Activated naive CD4-positive, alpha-beta T cell (primary cell): ENCODE measurements at places on chromosomes 5 and 9.

DNA sequence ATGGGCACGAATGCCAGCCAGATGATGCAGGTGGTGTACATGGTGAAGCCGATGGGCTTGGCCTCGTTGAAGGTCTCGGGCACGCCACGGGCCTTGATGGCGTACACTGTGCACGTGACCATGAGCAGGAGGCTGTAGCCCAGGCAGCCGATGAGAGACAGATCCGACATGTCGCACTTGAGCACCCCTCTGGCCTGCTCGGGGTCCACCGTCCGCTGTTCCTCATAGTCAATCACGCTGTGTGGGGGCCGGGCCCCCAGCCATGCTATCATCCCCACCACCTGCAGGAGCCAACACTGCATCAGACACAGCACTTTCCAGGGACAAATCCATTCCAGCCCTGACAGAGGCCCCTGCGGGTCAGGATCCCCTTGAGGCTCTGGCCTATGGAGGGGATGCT lies 12.2 kb downstream of the GRM6 start:
- no peak for DNase-seq

DNA sequence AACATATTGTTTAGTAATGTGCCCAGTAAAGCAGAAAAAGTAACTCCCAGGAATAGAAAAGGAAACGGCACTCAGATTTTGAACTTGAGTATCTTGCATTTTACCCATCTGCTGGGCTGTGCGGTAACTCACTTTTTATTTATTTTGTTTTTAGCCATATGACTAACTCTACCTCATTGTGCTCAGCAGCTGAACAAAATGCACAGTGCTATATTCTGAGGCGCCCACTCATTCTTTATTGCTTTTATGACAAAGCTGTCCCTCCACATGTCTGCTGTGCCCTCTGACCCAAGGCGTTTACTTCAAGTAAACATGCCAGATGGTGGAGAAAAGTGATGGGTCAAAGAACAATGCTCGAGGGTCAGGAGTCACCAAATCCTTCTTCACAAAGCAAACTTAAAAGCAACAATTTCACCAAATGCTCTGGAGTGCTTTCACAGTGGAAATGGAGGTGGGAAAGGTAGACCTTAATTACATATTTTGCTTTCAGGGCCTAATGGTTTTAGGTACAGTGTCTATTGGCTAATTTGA lies 215.2 kb upstream of the ELAVL2 start:
- no peak for DNase-seq

DNA sequence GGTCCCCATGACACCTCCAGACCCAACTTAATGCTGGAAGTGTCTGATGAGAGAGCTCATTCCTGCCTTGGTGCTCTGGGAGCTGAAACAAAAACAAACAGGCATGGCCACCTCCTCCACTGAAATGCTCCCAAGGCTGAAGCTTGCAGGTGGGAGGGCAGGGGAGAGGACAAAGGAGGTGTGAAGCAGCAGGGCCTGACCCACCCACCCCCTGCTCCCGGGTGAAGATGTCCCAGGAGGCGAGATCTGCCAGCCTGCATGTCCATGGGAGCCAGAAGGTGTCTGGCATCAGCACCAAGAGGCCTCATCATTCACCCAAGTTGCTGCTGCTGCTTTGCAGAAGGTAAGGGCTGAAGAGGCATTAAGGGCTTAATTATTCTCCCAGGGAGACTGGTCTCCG lies 4.2 kb upstream of the CCIN start:
- no peak for DNase-seq

GRCh38 chr5:104018299-104018698 lies 455.7 kb upstream of the NUDT12 start:
- DNase-seq, result no peak

DNA sequence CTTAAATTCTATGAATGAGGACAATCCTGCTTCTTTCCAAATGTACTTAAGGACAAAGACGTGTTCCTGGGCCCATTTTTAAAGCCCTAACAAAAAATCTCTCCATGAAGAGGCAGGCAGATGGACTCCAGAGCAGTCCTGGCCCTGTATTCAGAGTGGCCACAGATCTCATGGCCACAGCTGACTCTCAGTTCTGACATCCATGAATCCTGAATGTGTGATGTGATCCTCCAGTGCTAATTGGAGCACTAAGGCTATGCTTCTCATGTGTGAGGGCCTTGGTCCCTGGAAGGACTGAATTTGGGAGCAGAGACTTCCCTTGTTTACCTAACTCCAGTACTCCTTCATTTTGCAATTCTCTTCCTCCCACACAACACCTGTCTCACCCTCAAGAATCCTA lies 373.0 kb downstream of the AGTPBP1 start:
- no peak for DNase-seq

DNA sequence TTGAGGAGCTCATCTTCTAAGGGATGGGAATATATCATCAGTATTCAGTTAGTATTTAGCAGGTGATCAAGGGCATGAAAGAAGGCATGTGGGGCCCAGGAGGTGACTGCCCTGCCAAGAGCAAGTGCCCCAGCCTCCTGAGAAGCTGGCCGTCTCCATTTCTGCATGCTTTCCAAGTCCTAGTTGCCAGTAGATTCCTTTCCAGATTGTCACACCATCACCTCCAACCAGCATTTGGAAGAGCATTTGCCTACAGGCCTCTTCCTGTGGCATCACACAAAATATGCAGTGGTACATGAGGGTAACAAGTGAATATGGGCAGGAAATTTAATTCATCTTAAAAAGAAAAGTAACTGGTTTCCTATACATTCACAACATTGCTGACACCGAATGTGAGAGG lies 7.5 kb downstream of the TNFAIP8 start:
- DNase-seq, result no peak

DNA sequence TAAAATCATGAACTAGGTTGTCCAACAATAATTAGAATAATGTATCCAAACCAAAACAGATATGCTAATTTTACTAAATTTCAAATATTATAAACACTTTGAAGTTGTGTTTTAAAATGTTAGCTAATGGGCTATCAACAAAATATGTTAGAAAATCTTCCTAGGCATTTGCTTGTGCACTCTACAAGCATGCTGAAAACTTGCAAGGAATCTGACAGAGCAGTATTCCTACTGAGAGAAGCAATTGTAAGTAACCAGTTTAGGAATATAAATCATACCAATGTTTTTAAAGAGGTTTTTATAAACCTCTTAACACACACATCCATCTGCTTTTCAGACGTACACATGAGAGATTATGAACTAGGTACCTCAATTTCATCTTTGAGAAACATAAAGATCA lies 228.4 kb upstream of the TBCA start:
- no peak for DNase-seq

GRCh38 chr5:64295101-64295500 lies 129.5 kb downstream of the RNF180 start:
- no peak for DNase-seq

- DNase-seq, result no peak
These were observed 22.5 kb upstream of the JAKMIP2 start for GRCh38 chr5:147805030-147805454.

DNA sequence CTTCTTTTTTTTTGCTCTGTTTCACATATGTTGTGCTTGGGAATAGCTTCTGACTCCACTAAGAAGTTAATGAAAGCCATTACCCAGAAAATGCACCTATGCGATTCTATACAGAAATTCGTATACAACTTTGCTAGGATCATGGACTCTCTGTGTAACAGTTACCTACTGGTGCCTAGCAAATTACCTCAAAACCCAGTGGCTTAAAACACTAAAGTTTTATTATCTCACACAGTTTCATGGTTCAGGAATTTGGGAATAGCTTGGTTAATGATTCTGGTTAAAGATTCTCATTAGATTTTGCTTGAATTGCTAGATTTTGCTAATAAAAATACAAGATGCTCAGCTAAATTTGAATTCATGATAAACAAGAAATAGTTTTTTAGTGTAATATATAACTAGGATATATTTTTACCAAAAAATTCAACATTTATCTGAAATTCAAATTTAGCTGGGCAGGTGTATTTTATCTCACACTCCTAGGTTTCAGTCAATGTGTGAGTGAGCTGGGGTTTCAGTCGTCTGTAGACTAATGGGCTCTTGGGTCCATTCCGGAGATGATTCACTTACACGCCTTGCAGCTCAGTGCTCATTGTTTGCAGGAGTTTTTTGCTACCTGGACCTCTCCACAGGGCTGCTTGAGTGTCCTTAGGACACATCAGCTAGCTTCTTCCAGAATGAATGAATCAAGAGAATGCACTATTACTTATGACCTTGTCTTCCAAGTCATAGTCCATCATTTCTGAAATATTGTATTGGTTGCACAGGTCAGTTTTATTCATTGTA lies 75.1 kb downstream of the MROH2B start:
- DNase-seq, result no peak

DNA sequence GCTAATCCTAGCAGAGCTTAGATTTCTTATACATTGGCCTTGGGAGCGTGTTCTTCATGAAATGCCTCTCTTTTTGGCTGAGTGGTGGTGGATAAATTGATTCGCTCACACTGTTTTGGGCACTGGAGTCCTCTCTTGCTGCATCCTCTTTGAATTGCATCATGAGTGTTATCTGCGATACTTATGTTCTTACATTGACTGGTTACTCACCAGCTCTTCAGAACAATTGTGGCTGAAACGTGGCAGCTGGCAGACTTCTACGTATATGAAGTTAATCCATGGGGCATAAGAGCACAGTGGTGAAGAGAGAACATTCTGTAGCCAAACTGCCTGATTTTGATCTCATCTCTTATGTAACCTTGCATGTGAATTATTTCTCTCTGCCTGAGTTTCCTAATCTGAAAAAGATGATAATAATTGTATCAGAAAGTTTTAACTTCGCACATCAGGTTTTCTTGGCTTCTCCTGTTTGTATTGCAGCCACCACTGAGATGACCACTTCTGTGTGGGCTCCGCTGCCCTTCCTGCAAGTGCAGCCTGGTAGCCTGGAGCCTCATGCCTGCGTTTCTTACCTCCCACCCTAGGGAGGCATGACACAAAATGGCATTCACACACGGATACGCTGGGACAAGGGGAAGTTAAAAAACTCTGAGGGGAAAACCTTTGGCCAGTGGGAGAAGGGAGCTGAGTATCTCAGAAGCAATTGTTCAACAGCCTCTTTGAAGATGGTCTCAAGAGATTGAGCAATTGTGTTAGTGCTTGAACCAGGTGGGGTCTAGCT lies 295.2 kb downstream of the ARHGAP26 start:
- DNase-seq, result no peak

GRCh38 chr9:120917929-120918762 lies 8.4 kb downstream of the TRAF1 start:
- DNase-seq, result no peak

DNA sequence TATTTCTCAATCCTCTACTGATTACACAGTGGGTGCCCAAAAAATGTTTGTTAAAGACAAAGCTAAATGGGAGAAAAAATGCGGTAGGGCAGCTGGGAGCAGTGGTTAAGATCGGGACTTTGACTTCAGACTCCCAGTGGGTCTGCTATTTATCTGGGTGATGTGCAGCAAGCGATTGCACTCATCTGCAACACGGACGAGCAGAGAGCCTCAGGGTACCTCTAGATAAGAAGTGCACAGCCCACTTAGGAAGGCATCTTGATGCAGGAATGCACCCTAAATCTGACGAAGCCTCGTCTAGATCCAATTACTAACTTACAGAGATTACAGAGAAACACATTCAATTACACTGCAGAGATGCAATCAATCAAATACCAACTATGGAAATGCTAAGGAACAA lies 4.0 kb downstream of the MAPK9 start:
- no peak for DNase-seq

- no peak for DNase-seq
These were observed 56.1 kb downstream of the ANKRD55 start for GRCh38 chr5:56176871-56177533.

- no peak for DNase-seq
These were observed 314.9 kb downstream of the DRD1 start for GRCh38 chr5:175129121-175129520.

GRCh38 chr9:79210541-79211243 lies 361.1 kb upstream of the TLE4 start:
- no peak for DNase-seq

GRCh38 chr5:157902449-157903116 lies 43.6 kb upstream of the CLINT1 start:
- no peak for DNase-seq

GRCh38 chr9:87725356-87725899 lies 491 bp upstream of the CTSL start:
- DNase-seq, result no peak

- DNase-seq, result no peak
These were observed 57.2 kb upstream of the GHR start for GRCh38 chr5:42366051-42366450.

DNA sequence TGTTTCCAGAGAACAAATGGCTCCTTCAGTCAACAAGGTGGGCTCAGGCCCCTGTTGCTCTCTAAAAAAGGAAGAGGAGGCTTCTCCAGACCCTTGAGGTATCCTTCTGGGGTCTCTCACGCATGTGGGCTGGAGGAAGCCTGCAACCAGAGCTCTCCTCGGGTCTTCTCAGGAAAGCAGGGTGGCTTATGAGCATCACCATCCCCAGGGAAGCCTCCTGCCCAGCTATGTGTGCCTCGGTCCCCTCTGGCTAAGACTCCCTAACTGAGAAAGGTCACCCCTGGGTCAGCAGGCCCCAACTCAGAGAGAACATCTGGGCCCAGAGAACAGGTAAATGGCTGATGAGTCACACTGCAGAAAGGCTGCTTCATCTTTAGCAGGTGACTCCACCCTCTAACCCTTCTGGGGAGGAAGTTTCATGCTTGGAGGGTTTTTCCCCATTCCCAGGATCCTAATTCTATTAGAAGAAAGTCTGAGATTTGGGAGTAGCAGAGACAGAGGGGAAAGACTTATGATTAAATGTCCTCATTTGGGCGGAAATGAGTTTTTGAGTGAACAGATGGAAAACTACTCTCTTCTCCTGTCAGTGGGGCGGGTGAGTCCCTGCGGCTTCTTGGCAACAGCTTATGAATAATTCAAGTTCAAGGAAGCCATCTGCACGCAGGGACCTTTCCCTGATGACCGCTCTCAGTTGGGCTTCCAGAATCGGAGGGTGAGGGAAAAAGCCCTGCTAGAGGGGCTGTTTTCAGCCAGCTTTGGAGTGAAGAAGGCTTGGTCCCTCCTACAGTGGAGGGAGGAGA lies 41.9 kb downstream of the TGFBI start:
- no peak for DNase-seq

DNA sequence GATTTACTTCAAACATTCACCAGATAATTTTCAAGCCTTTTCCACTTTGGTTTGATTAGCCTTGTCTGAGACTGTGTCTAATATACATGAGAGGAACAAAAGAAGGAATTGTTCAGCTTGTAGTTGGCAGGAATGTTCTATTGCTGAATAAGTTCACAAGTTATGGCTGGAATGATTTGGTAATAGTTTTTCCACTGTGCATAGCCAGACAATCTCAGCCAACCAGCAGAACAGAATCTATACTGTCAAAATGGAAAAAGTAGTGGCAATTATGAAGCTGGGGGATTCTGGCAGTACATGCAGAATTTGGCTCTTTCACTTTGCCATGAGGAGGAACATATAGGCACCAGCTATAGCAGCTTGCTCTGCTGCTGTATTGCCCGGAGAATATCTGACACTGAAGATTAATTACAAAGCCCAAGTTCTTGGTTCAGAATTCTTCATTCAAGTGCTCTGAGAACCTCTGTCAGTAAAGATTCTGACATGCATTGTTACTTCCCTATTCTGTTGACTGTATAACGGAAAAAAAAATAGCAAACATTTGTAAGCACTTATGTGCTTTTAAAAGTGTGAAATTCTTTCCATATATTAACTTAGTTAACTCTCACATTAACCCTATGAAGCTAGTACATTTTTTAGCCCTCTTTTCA lies 150.6 kb downstream of the PRR16 start:
- no peak for DNase-seq

GRCh38 chr5:146765089-146765832 lies 113.3 kb downstream of the PPP2R2B start:
- DNase-seq, result no peak

GRCh38 chr9:2321523-2322148 lies 300.0 kb upstream of the VLDLR start:
- DNase-seq, result no peak
